ENCODE measurements at places on chromosomes 16 and 17. TPM values are rescaled to one million over a fixed set of nuclear protein-coding genes. Genes with fewer than 3 reads are reported as not detected.
A peak's percentile ranks its signal among the peaks of the same experiment; 100 is the strongest.

DNA sequence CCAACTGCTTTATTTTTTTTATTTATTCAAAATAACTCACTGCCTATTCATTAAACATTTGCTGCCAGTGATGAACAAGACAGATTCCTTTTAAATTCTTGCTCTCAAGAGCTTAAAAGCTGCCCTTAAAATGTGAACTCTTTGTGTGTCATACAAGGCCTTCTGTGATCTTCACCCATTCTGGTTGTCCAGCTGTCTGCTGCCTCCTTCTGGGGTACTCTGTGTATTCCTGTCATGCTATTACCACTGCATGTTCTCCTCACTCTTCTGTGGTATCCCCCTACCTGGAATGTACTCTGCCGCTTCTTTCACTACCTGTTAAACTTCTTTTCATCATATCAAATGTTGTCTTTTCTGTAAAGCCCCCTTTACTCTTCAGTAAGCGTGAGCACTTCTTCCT, 165.8 kb downstream of the CHD9 start:
- no peak for DNase-seq

DNA sequence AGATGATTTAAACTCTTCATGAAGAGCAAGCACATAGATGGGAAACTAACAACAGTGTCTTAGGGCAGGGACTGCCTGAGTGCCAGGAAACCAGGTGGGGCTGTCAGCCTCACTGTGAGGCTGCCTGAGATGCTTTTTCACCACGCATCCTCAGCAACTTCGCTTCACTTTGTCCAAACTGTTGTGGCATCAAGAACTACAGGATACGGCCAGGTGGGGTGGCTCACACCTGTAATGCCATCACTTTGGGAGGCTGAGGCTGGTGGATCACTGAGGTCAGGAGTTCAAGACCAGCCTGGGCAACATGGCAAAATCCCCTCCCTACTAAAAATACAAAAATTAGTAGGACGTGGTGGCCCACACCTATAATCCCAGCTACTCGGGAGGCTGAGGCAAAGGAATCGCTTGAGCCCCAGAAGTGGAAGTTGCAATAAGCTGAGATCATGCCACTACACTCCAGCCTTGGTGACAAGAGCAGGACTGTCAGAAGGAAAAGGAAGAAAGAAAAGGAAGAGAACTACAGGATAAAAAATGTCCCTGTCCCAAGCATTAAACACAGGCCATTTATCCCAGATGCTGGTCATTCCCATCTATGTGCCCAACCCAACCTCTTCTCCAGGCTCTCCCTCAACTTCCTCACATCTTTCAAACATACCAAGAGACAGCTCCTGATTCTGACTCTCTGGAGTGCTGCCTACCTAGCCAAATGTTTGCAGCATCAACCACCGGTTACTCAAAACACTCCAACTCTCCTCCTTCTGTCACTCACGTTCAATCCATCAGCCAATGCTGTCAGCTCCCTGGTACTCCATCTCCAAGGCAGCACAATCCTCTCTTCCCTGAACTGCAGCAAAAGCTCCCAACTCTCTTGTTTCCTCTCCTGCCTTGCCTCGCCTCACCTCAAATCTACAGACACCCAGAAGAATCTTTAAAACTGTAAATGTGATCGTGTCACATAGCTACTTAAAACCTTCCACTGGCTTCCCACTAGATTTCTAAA, 1.6 kb downstream of the EIF4A3 start:
- DNase-seq, result no peak

DNA sequence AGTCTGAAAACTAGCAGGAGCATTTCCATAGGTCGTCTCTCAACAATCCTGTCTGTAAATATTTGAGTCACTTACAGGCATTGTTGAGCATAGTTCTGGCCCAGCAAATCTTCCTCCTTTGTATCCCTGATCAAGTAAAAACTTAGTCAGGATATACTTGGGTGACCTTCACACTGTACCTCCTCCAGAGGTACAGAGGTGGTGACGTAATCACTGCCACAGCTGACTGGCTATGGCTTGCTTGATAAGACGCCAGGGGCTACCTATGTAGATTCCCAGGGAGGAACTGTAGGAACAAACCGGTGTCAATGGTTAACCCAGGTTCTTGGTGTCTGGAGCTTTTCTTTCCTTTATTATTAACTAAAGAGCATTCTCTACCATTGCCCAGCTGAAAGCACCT, at the start of gene KCNJ16:
Gene KCNJ16, plus strand, starts transcription at position 270 of the 400 bp plus-strand sequence. CDS start 56,863 bp downstream, outside the sequence.
- no peak for DNase-seq

DNA sequence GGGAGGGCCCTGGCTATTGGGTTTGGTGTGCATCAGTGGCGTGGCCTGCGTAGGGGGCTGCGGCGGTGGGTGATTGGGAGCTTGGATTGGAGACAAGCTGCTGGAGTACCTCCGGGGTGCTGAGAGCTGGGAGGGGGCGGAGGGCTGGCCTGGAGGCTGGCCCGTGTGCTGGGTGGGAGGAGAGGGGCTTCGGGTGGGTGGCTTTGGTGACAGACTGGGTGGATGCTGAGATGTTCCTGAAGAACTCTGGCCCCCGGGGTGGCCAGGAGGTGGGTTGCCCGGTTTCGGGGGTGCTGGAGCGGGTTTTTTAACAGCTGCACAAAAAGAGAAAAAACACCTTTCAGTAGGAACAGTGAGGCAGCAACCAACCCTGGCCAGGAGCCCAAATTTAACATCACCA, 84.1 kb downstream of the ARHGAP17 start:
- no peak for DNase-seq

DNA sequence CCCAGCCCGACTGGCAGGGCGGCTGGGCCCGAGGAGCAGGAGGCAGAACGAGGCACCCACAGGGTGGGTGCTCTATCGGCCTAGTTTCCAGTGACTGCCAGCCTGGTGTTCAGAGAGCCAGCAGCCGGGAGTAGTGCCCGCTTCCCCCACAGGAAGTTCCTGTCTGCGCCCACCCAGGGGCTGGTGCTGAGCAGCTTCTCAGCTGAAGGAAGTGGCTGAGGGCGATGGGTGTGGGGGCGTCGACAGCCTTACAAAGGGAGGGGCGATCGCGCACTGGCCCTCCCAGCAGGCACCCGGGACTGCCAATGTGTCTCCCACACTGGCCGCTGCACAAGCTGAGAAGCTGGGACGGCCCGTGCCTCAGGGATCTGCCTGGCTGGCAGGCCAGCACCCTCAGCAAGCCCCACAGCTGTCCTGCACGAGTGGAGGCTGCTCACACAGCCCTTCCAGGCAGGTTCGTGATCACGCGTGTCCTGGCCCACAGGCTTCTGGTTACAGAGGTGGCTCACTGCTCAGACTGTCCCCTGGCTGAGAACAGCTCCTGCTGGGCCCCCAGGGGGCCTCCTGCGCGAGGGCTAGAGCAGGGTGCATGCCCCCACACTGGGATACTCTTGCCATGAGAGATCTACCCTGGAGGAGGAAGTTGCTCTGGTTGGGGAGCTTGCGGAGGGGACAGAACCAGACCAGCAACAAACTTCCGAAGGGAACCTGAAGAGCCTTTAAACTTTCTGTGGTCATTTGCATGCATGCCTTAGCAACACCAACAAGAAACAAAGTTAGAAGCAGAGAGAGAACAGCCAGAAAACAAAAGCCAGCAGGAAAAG, 2.5 kb downstream of the RNF166 start:
- peak; percentile 86 for DNase-seq

DNA sequence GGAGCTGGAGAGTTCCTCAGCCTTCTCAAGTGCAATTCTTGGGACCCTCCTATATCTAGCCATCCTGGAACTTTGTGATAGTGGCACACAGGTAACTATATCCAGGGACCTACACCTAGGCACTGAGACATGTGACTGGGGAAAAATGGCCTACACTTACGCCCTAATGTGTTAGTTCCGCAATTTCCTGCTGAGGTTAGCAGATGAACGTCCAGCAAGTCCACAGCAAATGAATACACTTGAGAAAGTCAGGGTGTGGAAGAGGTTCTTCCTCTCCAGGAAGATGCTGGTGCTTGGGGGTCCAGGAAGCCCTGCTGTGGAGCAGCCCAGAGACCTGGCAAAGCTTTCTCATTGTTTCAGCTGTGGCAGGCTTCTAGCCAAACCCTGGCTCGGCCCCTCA, 20.8 kb downstream of the PIK3R5 start:
- no peak for DNase-seq

- DNase-seq, result no peak
Measured at GRCh38 chr16:13995194-13995593, 75.2 kb downstream of the ERCC4 start.

- no peak for DNase-seq
Measured at GRCh38 chr17:69478916-69479315, 64.4 kb downstream of the MAP2K6 start.

GRCh38 chr16:52634104-52634503, 87.2 kb upstream of the TOX3 start:
- no peak for DNase-seq

DNA sequence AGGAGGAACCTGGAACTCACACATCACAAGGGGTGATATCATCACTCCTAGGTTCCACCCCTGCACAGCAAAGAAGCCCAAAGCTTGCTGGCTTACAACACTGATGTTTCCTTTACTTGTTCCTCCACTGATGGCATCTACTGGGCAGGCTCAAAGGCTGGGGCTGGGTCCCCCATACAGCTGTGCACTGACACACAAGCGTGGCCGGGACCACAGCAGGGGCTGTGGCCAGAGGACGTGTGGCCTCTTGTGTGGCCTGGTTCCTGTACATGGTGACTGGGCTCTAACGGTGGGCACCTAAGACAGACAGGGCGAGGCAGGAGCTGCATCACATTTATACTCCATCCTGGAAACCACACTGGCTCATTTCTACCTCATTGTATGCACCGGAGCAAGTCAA, 264.4 kb upstream of the FOXF1 start:
- DNase-seq, result no peak

DNA sequence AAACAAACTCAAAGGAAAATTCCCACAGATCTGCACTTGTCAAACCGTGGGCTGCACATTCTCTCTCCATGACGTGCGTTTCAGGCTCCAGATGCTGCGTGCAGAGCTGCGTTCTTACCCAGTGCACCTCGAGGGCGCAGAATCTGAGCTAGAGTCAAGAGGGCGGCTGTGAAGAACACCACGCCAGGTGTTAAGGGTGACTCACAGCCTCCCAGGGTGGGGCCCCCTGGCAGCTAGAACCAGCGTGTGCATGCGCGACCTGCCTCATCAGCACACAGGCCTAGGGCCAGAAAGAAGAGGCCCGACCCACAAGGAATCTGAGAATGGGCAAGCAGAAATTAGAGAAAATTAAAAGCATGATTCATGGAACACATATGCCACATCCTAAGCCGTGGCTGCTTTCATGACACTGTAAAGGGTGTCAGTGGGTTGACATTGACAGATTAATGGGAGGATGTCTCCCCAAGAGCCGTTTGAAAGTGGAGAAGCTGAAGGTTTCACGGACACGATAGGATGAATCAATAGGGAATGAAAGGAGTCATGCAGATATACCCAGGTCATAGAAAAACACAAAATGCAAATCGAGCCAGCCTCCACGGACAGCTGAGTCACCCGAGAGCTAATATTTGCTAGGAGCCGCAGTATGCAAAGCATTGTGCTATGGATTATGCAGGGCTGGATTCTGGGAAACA, 29.0 kb downstream of the MARCHF10 start:
- no peak for DNase-seq

DNA sequence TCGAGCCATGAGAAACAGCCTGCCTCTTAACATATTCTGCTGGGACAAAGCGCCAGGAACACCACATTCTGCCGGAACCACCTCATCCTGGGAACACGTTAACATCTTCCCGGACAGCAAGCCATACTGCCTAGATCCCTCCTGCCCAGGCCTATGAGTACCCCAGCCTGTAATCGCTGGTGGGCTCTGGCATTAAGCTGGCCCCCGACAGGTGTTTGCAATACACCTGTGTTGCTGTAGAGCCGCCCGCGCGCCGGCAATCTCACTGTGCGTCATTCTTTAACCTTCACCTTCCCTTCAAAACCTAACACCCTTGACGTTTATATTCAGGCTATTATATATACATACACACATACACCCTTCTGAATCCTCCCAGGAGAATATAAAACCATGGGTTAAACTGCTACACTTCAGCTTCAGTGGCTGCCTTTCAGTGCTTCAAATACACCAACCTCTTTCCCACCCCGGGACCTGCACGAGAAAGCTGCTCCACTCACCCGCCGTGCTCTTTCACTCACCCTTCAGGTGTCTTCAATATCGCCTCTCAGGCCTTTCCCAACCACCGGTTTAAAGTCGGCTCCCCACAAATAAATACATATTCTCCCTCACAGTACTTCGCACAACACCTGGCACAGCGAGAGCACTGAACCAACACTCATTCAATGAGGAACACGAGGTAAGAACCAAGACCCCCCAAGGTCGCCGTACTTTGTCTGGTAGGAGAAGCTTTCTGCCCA, 1.0 kb upstream of the ENDOV start:
- DNase-seq, result no peak

GRCh38 chr16:57743458-57743857, 7.9 kb downstream of the KATNB1 start:
- DNase-seq, result no peak

DNA sequence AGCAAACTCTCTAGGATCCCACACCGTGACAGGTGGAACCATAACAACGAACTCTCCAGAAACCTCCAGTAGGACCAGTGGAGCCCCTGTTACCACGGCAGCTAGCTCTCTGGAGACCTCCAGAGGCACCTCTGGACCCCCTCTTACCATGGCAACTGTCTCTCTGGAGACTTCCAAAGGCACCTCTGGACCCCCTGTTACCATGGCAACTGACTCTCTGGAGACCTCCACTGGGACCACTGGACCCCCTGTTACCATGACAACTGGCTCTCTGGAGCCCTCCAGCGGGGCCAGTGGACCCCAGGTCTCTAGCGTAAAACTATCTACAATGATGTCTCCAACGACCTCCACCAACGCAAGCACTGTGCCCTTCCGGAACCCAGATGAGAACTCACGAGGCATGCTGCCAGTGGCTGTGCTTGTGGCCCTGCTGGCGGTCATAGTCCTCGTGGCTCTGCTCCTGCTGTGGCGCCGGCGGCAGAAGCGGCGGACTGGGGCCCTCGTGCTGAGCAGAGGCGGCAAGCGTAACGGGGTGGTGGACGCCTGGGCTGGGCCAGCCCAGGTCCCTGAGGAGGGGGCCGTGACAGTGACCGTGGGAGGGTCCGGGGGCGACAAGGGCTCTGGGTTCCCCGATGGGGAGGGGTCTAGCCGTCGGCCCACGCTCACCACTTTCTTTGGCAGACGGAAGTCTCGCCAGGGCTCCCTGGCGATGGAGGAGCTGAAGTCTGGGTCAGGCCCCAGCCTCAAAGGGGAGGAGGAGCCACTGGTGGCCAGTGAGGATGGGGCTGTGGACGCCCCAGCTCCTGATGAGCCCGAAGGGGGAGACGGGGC, 1.3 kb downstream of the SPN start:
- DNase-seq, result no peak

- DNase-seq, result peak; percentile 49
Measured at GRCh38 chr17:18978655-18979054, 25.9 kb downstream of the FAM83G start.

Gene PLK1
- total RNA-seq, result 2.0 TPM

Gene CCDC92B
- 0.15 TPM for total RNA-seq

Gene TM4SF5
- not detected for total RNA-seq

Gene FASN
- total RNA-seq, result 25.0 TPM

Gene COG8
- 24.3 TPM for total RNA-seq

Gene HEXIM2
- 7.6 TPM for total RNA-seq

Gene CD300A
- 5.6 TPM for total RNA-seq

All from right cardiac atrium (tissue), 5 donors.